ENCODE measurements at places on chromosomes 13 and 19. TPM values are rescaled to one million over a fixed set of nuclear protein-coding genes. Genes with fewer than 3 reads are reported as not detected.

ZNF135 gene
- total RNA-seq = 5.3 TPM

TEAD2 gene
- total RNA-seq = 18.6 TPM

ADGRE2 gene
- total RNA-seq = 0.24 TPM

PEAK3 gene
- total RNA-seq = not detected

CRB3 gene
- not detected for total RNA-seq

ELSPBP1 gene
- total RNA-seq = not detected

RPL18 gene
- 2,294 TPM for total RNA-seq

FAM124A gene
- total RNA-seq = 1.0 TPM

NCCRP1 gene
- not detected for total RNA-seq

ZNF569 gene
- total RNA-seq = 3.6 TPM

FXYD3 gene
- total RNA-seq = not detected

C19orf81 gene
- not detected for total RNA-seq

EMC10 gene
- total RNA-seq = 77.7 TPM

CALM3 gene
- total RNA-seq = 175 TPM

LRRC8E gene
- total RNA-seq = 4.1 TPM

F10 gene
- total RNA-seq = 4.4 TPM

PGLYRP2 gene
- not detected for total RNA-seq

DMWD gene
- 18.8 TPM for total RNA-seq

CATSPERD gene
- not detected for total RNA-seq

CIRBP gene
- 265 TPM for total RNA-seq

STARD13 gene
- 11.2 TPM for total RNA-seq

CEACAM21 gene
- not detected for total RNA-seq

IGFLR1 gene
- 9.8 TPM for total RNA-seq

POLR2I gene
- 24.8 TPM for total RNA-seq

GSX1 gene
- not detected for total RNA-seq

IL27RA gene
- 1.9 TPM for total RNA-seq

KIR3DL1 gene
- not detected for total RNA-seq

ATP8B3 gene
- total RNA-seq = 3.3 TPM

UPK1A gene
- total RNA-seq = not detected

PABPC3 gene
- not detected for total RNA-seq

All from cardiac ventricle fibroblast (primary cell).